ENCODE measurements at places on chromosomes 3 and 15.

- DNase-seq = peak; percentile 57
Measured at GRCh38 chr3:63818282-63819150, 583 bp upstream of the C3orf49 start.

DNA sequence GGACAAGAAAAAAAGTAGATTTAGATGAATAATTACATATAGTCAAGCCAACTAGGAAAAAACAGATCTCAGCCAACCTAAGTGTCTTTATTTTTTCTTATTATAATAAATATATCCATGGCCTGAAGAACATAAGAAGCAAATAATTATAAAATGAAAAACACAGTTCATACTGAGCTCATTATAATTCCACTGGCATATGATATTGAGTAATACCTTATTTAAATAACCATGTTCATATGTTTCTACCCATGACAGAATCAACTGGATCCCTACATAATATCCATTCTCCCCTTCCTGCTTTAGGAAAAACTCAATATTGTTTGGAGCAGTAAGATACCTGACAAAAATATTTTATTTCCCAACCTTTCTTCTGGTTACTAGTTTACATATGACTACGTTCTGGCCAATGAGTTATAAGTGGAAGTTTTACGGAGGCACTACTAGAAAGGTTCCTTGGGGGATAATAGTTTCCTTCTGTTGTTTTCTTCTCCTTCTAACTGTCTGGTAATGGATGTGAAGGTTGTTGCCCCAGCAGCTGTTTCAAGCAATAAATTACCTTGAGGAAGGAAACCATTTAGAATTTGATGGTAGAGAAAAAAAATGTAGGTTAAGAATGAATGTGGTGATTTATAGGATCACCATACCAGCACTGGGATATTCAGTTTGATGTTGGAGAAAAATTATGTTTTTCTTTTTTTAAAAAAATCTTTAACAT, 184.1 kb upstream of the MBNL1 start:
- DNase-seq = no peak

DNA sequence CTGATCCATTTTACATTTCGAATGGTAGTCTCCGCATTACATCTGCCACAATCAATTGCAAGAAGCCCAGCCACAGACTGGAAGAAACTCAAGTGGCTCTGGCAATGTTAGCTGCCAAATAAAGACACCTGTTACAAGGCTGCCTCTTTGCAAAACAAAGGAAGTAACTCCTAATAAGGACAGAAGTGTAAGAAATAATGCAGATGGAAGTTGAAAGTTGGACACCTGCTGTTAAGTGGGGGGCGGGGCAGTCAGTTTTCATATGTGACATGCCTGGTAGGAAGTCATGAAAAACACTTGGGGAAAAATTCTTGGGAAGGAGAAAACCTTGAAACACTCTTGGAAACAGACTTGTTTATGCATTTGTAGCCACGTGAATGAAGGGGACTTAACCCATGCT, 54.1 kb upstream of the ATP2C1 start:
- no peak for DNase-seq

GRCh38 chr3:114417265-114417664, 123.4 kb downstream of the TIGIT start:
- DNase-seq = no peak

DNA sequence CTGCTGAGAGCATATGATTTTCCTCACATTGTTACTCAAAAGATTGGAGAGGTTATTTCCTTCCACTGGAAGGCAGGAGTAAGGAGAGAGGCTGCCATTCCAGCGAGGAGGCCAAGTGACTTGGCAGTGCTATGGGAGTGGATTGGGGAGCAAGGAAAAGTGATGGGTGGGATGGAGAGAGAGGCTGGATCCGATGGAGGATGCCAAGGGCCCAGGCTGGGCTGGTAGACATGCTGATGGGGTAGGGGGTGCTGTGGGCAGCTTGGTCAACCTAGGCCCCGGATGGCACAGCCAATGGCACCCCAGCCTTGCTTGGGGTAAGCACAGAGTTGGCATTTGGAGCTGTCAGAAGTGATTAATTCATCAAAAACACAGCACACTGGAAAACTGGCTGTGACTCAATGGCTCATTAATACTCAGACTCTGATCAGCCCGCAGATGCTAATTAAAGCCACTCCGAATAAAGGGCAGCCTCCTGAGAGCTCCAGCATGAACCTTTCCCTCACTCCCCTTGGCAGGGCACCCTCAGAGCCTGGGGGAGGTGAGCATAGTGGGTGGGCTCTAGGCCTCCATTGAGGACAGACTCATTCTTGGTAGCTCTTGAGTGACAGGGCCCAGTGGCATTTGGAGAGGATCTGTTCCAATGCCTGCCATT, 22.1 kb upstream of the SLC6A1 start:
- no peak for DNase-seq

DNA sequence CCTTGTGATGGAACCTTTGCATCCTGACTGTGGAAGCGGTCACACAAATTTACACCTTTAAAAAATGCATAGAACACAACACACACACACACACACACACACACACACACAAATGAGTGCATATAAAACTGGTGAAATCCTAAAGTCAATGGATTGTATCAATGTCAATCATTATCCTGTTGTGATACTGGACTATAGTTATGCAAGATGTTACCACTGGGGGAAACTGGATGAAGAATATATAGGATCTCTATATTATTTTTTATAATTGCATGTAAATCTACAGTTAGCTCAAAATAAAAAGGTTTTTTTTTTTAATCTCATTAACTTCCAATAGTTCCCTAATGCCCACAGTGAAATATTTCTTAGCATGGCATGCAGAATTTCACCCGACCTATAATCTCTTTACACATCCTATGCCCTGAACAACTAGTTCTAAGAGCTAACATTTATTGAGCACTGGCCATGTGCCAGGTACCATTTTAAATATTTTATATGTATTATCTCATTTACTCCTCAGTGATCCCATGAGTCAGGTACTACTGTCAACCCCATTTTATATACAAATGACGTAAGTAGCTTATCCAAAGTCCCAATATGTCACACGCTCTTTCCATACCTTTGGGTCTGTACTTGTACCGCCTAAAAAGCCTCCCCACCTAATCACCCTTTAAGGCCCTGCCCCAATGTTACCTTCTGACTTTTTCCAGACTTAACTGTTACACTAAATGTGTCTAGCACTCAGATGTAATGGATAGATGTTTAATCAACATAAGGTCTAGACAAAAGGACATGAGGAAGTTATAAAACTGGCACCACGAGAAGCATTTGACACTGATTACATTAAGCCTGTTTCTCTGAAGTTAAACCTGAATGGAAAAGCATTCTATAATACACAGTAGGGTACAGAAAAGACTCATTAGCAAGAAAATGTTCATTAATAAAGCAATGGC, 5.5 kb downstream of the ABCC5 start:
- no peak for DNase-seq

GRCh38 chr15:99536422-99537040, 29.3 kb upstream of the MEF2A start:
- DNase-seq = peak; percentile 89

- no peak for DNase-seq
Measured at GRCh38 chr3:125398952-125399351, 23.8 kb upstream of the ZNF148 start.

- no peak for DNase-seq
Measured at GRCh38 chr15:100170291-100171210, 171.2 kb downstream of the ADAMTS17 start.

GRCh38 chr3:142224482-142225072, 808 bp downstream of the GK5 start:
- DNase-seq = peak; percentile 30

GRCh38 chr15:42687740-42688139, 49.2 kb downstream of the CDAN1 start:
- DNase-seq = no peak

GRCh38 chr15:82750831-82751180, 41.1 kb upstream of the AP3B2 start:
- DNase-seq = peak; percentile 5

GRCh38 chr15:66078196-66078928, 175.2 kb downstream of the MEGF11 start:
- no peak for DNase-seq

DNA sequence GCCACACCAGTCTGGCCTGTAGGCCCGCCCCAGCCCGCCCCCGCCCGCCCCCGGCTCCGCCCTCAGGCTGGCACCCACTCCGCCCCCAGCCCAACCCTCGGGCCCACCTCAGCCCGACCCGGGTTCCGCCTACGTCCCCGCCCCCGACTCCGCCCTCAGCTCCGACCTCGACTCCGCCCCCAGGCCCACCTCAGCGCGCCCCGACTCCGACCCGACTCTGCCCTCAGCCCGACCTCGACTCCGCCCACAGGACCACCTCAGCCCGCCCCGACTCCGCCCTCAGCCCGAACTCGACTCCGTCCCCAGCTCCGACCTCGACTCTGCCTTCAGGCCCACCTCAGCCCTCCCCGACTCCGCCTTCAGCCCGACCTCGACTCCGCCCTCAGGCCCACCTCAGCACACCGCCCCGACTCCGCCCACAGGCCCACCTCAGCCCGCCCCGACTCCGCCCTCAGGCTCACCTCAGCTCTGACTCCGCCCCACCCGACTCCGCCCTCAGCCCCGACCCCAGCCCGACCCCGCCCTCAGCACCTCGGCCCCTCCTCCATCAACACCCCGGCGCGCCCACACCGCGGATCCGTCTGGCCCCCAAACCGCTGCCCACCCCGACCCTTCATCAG, at the start of gene RAB43:
RAB43 (minus strand) TSS at position 13 of the 620 bp plus-strand sequence. CDS start 315 bp downstream, outside the sequence.
- peak; percentile 75 for DNase-seq

DNA sequence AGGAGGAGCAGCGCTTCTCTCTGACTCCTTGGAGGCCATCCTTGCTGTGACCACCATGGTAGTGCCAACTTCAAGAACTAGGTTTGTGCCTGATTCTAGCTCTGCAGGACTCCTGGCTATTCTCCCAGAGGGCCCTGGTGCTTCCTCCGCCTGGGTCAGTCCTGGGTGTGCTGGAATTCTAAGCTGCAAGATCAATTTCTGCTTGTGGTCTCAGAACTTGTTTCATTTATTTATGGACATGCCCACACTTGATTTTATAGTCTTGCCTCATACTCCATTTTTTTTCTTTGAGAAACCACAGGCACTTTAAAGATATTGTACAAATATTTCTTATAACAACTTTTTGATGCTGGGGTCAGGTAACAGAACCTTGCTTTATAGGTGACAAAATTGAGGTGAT, 87.6 kb downstream of the PDCD6IP start:
- DNase-seq = peak; percentile 7

DNA sequence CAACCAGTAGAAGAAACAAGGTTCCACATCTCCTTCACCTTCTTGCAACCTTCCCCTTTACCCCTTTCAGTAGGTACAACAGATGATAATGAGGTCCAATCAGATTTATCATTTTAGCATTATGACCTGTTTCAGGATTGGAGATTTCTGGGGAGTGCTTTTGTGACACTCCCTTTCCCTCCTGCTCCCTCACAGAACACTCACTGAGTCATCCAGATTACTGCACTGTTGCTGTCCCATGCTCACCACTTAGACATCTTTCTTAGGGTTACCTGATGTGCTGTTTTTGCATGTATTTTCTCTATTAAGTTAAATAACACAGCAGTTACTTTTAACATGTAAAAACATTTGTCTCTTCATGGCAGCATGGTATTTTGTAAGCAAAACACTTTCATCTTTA, 118.5 kb downstream of the MFSD1 start:
- DNase-seq = peak; percentile 18

DNA sequence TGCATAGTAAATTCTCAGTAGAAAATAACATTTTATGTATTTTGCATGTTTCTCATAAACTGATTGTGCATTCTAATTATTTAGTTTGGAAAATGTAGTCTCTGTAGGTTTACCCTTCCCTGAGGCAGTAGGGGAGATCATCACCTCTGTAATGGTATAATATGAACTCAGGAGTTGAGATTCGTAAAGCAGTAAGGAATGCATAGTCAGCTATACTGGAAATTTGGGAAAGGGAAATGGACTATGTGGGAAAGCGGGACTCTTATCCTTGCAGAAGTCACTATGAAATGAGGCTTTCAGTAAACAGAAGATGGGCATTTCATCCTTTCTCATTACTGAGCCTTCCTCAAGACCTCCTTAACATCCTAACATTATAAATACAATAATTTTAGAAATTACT, 261.9 kb upstream of the CTDSPL start:
- DNase-seq = no peak

DNA sequence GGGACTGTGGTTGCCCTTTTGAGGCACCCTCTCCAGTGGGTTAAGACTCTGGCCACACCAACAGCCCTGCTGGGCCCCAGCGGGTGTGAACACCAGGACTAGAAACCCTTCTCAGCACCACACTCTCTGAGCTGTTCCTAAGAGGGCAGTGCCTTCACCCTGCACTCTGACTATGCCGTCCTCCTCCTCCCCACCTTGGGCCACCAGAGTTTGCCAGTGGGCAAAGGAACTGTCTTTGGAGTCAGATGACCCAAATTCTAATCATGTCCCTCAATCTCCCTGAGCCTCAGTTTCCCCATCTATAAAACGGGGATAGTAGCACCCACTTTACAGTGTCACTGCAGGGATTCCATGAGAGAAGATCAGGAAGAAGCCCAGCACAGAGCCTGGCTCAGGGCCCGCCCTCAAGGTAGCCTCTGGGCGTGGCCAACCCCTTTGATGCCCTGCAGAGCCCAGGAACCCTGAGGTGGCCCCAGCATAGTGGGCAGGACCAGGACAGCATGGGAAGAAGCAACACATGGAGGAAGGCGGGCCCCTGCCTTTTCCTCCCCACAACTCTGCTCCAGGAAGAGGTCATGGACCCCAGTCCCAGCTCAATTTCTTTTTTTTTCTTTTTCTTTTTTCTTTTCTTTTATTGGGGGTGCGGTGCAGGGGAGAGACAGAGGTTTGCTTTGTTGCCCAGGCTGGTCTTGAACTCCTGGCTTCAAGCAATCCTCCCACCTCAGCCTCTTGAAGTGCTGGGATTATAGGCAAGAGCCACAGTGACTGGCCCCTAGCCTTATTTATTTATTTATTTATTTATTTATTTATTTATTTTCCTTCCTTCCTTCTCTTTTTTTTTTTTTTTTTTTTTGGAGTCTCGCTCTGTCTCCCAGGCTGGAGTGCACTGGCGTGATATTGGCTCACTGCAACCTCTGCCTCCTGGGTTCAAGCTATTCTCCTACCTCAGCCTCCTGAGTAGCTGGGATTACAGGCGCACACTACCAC, 115.7 kb upstream of the LINGO1 start:
- DNase-seq = no peak

GRCh38 chr15:85865070-85865684, 70.5 kb upstream of the KLHL25 start:
- DNase-seq = peak; percentile 44

DNA sequence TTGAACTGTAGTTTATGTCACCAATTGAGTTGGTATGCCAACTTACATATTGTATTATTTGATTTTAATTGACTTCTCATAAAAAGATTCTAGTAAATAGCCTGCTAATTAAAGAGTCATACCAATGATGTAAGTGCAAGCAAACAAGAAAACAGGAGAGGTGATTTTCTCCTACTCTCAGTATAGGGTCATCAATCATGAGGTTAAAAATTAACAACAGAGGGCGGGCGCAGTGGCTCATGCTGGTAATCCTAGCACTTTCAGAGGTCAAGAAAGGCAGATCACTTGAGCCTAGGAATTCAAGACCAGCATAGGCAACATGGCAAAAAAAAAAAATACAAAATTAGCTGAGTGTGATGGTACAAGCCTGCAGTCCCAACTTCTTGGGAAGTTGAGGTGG, 108.7 kb downstream of the MYO9A start:
- no peak for DNase-seq

GRCh38 chr3:132311841-132312240, 5.4 kb upstream of the ACP3 start:
- DNase-seq = no peak

- no peak for DNase-seq
Measured at GRCh38 chr3:16337856-16338540, 73.0 kb downstream of the OXNAD1 start.
